GM12878 (cell line): ENCODE measurements at places on chromosomes 2 and 18. TPM values are rescaled to one million over a fixed set of nuclear protein-coding genes. Genes with fewer than 3 reads are reported as not detected.

The ANKRD30BL gene
- 0.05 TPM in 1 of 2 replicates, not detected in the other for total RNA-seq

The CKAP2L gene
- 20.7 and 23.7 TPM in 2 replicates for total RNA-seq

The FBXO36 gene
- total RNA-seq: 0.82 and 1.0 TPM in 2 replicates

The SH3RF3 gene
- 8.4 and 8.8 TPM in 2 replicates for total RNA-seq

The RBMS1 gene
- total RNA-seq: 0.31 and 0.82 TPM in 2 replicates

GRCh38 chr2:20235655-20236305 lies 10.8 kb upstream of the SDC1 start:
- H3K27ac ChIP-seq: no peak overlapping the region
- no peaks in the 10 kb centered on the region for H3K36me3 ChIP-seq
- H3K27me3 ChIP-seq: no peaks in the 10 kb centered on the region
- no peaks in the 10 kb centered on the region for H3K4me1 ChIP-seq
- DNase-seq: no peak

GRCh38 chr2:30472326-30472725 lies 25.3 kb downstream of the LCLAT1 start:
- no peak overlapping the region for H3K4me3 ChIP-seq
- no peaks in the 10 kb centered on the region for H3K36me3 ChIP-seq
- no peak for DNase-seq
- no peaks in the 10 kb centered on the region for H3K27me3 ChIP-seq

DNA sequence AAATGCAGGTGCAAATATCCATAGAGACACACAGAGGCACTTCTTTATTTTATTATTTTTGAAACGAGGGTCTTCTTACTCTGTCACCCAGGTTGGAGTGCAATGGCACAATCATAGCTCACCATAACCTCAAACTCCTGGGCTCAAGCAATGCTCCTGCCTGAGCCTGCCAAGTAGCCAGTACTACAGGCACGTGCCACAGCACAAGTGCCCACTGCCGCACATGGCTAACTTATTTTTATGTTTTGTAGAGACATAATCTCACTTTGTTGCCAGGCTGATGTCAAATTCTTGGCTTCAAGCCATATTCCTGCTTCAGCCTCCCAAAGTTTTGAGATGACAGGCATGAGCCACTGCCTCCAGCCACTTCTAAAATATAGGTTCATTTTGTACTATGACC lies 537.6 kb downstream of the THSD7B start:
- DNase-seq: no peak
- H3K4me3 ChIP-seq: no peak overlapping the region
- no peaks in the 10 kb centered on the region for H3K4me1 ChIP-seq
- no peaks in the 10 kb centered on the region for H3K27me3 ChIP-seq

GRCh38 chr18:9380101-9380500 lies 45.5 kb downstream of the TWSG1 start:
- no peak for DNase-seq
- no peaks in the 10 kb centered on the region for H3K36me3 ChIP-seq
- no peak overlapping the region for H3K27ac ChIP-seq
- no peak overlapping the region for H3K4me3 ChIP-seq
- no peaks in the 10 kb centered on the region for H3K4me1 ChIP-seq
- H3K27me3 ChIP-seq: no peaks in the 10 kb centered on the region

DNA sequence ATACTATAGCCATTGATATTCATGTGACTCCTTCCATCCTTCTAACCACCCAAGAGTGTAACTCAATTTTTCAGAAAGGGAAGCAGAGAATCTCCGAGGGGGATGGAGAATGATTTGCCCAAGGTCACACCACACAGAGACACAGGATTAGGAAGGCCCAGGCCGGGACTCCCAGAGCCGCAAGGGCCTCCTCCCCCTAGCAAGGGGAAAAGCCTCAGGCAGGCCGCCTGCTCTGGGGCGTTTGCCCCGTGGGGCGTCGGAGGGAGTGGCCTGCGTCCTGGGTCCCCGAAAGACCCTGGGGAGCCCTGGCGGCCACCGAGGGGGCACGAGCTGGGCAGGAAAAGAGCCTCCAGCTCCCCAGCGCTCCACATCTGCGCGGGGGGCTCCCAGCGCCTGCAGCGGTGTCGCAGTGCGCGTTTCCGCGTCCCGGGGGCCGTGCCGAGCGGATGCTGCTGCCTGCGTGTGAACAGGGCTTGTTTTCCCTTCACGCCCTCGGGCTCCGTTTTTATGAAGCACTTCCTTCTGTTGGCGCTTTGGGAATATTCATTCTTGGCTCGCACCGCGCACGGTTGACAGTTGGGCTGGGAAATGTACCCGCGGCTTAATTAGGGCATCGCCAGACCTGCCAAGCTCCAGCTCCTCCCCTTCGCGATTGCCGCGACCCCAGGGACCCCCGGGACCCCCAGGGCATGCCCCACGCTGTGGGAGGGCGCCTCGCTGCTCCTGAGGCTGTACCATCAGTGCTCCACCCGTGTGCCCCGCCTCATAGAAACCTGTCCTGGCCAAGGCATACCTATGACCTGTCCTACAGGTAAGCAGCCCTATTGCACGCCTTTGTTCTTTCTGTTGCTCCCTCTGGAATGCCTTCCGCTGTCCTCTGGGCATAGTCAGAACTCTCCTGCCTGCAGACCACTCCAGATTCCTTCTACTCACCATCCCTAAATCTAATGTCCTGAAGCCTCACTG lies 158.9 kb upstream of the GLI2 start:
- H3K36me3 ChIP-seq: no peaks in the 10 kb centered on the region
- no peaks in the 10 kb centered on the region for H3K4me1 ChIP-seq
- no peak for DNase-seq

DNA sequence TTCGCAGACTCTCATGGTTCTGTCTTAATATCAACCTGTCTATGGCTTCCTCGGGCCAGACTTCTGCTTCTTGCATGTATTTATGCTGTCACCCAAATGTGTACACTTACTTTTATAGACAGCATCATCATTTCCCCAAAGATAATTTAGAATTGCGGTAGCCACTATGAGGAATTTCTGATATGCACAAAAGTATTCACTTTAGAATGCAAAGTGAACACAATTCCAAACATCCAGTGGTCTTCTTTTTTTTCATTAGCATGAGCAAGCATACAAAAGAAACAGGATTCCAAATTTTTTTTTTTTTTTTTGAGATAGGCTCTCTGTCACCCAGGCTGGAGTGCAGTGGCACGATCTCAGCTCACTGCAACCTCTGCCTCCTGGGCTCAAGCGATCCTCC lies 21.0 kb upstream of the MCFD2 start:
- H3K36me3 ChIP-seq: no peaks in the 10 kb centered on the region
- H3K27ac ChIP-seq: no peak overlapping the region
- peaks cover 8% of the 10 kb centered on the region for H3K4me1 ChIP-seq
- no peaks in the 10 kb centered on the region for H3K27me3 ChIP-seq

DNA sequence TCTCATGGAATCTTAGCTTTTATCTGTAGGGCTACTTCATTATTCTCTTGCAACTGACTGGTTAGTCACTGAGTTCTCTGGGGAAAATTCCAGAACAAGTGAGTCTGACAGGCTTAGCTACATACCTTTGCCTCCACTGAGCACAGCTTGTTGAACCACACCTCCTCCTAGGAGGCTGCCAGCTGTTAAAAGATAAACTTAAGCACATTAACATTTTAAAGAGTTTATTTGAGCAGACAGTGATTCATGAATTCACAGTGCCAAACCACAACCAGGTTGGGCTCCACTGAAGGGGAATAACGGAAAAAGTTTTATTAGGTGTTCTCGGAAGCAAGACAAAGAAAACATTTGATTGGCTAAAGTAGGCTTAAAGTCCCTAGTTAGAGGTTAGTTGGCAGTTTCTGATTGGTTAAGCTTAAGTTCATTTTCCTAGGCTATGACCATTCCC lies 12.5 kb upstream of the SLC38A11 start:
- DNase-seq: no peak
- H3K27ac ChIP-seq: no peak overlapping the region
- no peaks in the 10 kb centered on the region for H3K36me3 ChIP-seq
- H3K27me3 ChIP-seq: no peaks in the 10 kb centered on the region
- H3K4me3 ChIP-seq: no peak overlapping the region

DNA sequence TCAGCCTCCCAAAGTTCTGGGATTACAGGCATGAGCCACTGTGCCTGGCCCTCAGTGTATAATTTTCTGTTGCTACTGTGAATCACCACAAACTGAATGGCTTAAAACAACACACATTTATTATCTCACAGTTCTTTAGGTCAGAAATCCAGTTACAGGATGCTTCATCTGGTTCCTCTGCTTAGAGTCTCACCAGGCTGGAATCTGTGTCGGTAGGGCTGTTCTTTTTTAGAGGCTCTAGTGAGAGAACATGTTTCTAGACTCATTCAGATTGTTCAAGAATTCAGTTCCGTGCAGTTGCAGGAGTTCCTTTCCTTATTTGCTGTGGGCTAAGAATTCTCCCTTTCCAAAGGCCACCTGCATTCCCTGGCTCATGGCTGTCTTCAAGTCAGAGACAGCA lies 22.2 kb downstream of the CCDC121 start:
- H3K36me3 ChIP-seq: peaks cover 32% of the 10 kb centered on the region
- H3K4me3 ChIP-seq: no peak overlapping the region
- no peaks in the 10 kb centered on the region for H3K27me3 ChIP-seq
- no peak for DNase-seq

- H3K36me3 ChIP-seq: no peaks in the 10 kb centered on the region
- no peak for DNase-seq
- no peak overlapping the region for H3K27ac ChIP-seq
- H3K4me1 ChIP-seq: no peaks in the 10 kb centered on the region
Measured at GRCh38 chr2:108965540-108966289, 23.3 kb downstream of the EDAR start.

DNA sequence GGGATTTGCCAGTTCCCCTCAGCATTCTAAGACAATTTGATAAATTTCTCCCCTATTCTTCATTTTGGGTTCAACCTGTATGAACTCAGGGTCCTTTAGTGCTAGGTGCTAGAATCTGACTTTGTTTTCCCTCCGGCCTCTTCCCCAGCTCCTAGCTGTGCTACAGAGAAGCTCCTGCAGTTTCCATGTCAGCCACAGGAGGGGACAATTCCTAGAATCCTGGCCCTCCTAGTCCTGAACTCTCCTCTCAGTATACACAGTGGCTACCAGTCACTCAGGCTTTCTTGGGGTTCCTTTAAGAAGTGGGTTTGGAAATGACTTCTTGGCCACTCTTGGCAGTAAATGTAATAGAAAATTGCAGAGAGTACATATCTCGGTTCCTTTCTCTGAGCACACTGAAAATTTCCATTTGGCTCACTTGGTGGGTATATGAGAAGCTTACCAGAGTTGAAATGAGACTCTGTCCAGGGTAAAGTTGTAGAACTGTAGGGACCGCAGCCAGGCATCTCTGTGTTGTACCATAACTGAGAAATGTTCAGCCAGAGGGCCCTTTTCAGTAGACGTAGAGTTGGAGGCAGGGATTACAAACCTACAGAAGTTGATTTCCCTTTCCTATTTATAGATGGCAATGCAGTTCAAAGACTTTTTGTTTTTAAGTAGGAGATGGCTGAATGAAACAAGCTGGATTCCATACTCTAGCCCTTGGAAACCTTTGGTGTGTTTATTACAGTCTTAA lies 5.0 kb upstream of the CHST10 start:
- no peak overlapping the region for H3K27ac ChIP-seq
- DNase-seq: no peak
- no peaks in the 10 kb centered on the region for H3K27me3 ChIP-seq
- no peak overlapping the region for H3K4me3 ChIP-seq
- H3K4me1 ChIP-seq: no peaks in the 10 kb centered on the region

DNA sequence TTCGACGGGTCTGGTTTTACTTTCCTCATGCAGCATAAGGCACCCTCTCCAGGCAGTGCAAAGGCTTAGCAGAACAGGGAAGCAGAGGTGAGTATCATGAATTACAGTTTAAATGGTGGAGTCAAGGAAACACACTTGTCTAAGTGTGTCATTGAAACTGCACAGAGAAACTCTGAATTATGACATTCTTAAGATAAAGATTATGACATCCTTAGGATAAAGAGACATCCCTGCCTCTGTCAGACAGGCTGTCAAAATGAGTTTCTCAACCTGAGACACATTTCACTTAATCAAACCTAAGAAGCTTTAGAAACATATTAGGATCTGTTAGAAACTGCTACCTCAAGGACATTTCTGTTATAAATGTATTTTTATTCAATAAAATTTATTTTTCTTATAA lies 113.2 kb downstream of the DHRS9 start:
- H3K36me3 ChIP-seq: no peaks in the 10 kb centered on the region
- H3K27me3 ChIP-seq: 0 out of 2 replicates have a peak, but pooled peaks cover 2% of the 10 kb centered on the region
- no peak overlapping the region for H3K27ac ChIP-seq
- no peaks in the 10 kb centered on the region for H3K4me1 ChIP-seq

- H3K27me3 ChIP-seq: no peaks in the 10 kb centered on the region
- no peak for DNase-seq
- H3K4me3 ChIP-seq: no peak overlapping the region
Measured at GRCh38 chr2:8115966-8116365, 565.9 kb upstream of the ID2 start.

DNA sequence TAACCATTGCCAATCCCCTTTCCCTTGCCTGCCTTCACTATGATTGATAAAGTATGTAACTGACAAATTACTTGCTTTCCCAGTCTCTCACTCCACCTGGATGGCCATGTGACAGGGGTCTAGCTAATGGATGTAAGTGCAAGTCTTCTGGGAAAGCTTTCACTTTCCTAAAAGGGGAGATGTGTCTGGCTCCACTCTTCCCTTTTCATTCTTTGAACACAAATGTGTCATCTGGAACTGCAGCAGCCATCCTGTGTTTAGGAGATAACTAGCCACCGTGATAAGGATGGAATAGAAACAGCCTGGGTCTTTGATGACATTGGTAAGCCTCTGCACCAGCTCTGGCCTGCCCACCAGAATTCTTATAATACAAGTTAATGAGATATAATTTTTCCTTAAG lies 38.2 kb downstream of the SNRPD1 start:
- DNase-seq: no peak
- no peaks in the 10 kb centered on the region for H3K4me1 ChIP-seq
- H3K27me3 ChIP-seq: no peaks in the 10 kb centered on the region
- H3K4me3 ChIP-seq: no peak overlapping the region

- no peaks in the 10 kb centered on the region for H3K36me3 ChIP-seq
- H3K4me1 ChIP-seq: no peaks in the 10 kb centered on the region
- H3K27me3 ChIP-seq: no peaks in the 10 kb centered on the region
Measured at GRCh38 chr2:111994042-111994441, 61.0 kb upstream of the TMEM87B start.

DNA sequence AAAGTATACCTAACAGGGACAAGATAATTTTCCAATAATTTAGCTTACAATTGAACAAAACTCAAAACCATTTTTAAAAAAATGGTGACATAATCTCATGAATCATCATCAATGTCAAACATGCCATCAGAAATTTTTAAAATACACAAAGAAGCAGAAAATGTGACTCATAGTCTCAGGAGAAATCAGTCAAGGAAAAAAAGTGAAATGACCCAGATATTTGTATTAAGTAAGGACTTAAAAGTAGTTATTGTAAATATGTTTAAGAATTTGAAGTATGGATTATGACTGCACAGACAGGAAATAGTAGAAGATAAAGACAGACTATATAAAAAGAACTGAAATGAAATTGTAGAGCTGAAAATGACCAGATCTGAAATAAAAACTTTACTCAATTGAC lies 473.9 kb upstream of the SYT4 start:
- no peak for DNase-seq
- no peak overlapping the region for H3K4me3 ChIP-seq
- no peaks in the 10 kb centered on the region for H3K36me3 ChIP-seq
- no peaks in the 10 kb centered on the region for H3K4me1 ChIP-seq
- H3K27ac ChIP-seq: no peak overlapping the region

GRCh38 chr2:64604155-64604554 lies 49.6 kb downstream of the SERTAD2 start:
- no peak overlapping the region for H3K27ac ChIP-seq
- H3K27me3 ChIP-seq: no peaks in the 10 kb centered on the region
- H3K36me3 ChIP-seq: no peaks in the 10 kb centered on the region
